ENCODE measurements at places on chromosomes 3 and 15. TPM values are rescaled to one million over a fixed set of nuclear protein-coding genes. Genes with fewer than 3 reads are reported as not detected.

DNA sequence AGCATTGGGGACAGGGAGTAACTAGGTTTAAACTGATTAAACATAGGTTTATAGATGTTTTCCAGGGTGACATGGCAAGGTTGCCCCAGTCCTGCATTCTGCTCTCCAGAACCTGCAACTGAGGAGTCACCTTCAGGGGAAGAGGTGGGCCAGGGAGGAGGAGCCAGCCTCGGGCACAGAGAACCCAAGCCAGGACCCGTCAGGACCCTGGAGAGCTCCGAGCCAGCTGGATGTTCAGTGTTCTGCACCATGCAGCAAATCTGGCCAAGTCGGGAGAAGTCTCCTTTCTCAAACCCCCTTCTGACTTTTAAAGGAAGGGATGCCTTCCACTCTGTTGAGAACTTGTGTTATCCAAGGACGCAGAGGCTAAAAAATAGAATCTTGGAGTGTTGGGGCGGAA is 62.1 kb upstream of the SLC6A11 start:
- no peaks in the 10 kb centered on the region for H3K4me1 ChIP-seq
- no peak for DNase-seq
- no peak overlapping the region for H3K27ac ChIP-seq
- H3K4me3 ChIP-seq = no peak overlapping the region

DNA sequence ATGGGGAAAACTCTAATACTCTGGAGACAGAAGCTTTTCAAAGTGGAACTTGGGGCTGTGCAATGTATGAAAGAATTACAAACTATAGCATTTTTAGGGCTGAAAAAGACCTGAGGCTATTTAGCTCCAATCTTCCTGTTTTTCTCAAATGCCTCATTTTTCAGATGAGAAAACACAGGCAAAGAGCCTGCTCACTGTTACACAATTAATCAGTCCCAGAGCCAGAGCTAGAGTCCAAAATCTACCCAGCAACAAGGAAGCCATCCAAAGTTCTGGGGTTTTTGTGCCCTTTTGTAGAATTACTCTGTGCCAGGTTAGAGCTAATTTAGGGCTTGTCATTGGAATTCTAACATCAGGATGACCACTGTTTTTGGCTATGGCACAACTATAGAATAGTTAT is 45.5 kb downstream of the GPR149 start:
- no peak overlapping the region for H3K27ac ChIP-seq
- no peaks in the 10 kb centered on the region for H3K36me3 ChIP-seq
- H3K4me3 ChIP-seq = no peak overlapping the region
- H3K27me3 ChIP-seq = no peaks in the 10 kb centered on the region

GRCh38 chr3:33887478-33887877 is 89.0 kb downstream of the PDCD6IP start:
- H3K36me3 ChIP-seq = no peaks in the 10 kb centered on the region
- no peak overlapping the region for H3K27ac ChIP-seq
- H3K4me1 ChIP-seq = no peaks in the 10 kb centered on the region
- no peak for DNase-seq

GRCh38 chr15:73750438-73750837 is 2.7 kb downstream of the INSYN1 start:
- no peaks in the 10 kb centered on the region for H3K36me3 ChIP-seq
- H3K27ac ChIP-seq = no peak overlapping the region

DNA sequence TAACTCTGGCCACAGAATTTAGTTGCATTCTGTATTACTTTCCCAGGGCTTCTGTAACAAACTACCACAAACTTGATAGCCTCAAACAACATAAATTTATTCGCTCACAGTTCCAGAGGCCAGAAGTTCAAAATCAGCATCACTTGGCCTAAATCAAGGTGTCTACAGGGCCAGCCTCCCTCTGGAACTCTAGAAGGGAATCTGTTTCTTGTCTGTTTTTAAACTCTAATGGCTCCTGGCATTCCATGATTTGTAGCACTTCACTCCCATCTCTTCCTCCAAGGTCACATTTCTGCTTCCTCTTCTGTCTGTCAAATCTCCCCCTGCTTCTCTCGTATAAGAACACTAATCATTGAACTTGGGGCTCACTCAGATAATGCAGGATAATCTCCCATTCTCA is 151.9 kb upstream of the ARPP21 start:
- no peaks in the 10 kb centered on the region for H3K36me3 ChIP-seq
- H3K27ac ChIP-seq = no peak overlapping the region

DNA sequence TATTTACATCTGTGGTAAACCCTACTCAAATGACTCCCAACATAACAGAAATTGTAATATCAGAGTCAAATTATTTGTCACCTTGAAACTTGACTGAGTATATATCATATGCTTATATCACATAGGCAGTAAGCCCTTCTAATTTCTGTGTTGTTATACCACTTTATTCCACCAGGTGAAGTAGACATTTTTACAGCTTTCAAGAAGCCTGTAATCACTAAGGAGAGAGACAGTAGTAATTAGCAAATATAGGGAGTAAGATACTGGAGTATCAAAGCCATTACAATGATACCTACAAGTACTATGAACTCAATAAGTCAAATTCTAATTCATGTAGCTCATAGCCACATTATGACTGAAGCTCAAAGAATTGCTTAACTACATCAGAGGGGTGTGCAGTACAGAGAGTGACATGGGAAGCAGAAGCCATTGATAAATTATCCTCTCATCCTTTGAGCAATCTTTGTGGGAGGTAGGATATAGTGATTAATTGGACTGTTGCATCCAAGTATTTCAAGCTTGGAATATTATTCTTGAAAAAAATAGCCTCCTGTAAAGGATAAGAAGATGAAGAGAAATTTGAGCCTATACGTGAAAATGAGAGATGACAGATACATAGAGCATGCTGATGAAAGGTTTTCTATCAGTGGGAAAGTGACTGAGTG is 1005.9 kb downstream of the ZPLD1 start:
- no peaks in the 10 kb centered on the region for H3K27me3 ChIP-seq
- no peak overlapping the region for H3K27ac ChIP-seq
- no peaks in the 10 kb centered on the region for H3K4me1 ChIP-seq
- no peak for DNase-seq
- no peak overlapping the region for H3K4me3 ChIP-seq

Gene MELTF
- total RNA-seq = 3.0 TPM

- no peaks in the 10 kb centered on the region for H3K27me3 ChIP-seq
- H3K4me1 ChIP-seq = no peaks in the 10 kb centered on the region
- no peak for DNase-seq
- no peak overlapping the region for H3K27ac ChIP-seq
- no peaks in the 10 kb centered on the region for H3K36me3 ChIP-seq
Measured at GRCh38 chr15:58867926-58868325, 65.6 kb downstream of the SLTM start.

DNA sequence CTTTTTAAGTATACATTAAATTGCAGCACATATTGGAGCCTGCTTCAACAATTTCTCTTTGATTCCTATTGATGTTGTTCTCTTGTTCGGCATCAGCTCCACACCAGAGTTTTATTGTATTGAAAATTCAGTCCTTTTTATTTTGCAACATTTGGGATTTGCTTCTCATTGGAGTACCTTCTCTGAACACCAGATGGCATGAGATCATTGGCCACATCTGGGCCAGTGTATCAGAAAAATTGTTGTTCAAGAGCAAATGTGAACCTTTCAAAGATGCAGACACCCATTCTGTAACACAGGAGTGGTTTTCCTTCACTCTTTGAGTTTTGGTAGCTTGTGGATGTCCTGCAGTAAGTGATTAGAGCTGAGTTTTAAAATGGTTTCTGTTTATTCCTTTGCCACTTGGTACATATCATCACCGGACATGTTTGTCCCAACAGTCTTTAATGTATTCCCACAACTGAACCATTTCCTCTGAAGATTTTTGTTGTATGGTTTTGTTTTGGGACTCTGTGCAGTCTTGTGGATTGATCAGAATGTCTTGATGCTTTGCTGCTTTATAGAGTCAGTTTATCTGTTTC is 96.1 kb downstream of the MCTP2 start:
- no peaks in the 10 kb centered on the region for H3K4me1 ChIP-seq
- no peaks in the 10 kb centered on the region for H3K36me3 ChIP-seq
- no peak overlapping the region for H3K27ac ChIP-seq
- no peak overlapping the region for H3K4me3 ChIP-seq

- H3K4me1 ChIP-seq = no peaks in the 10 kb centered on the region
- no peaks in the 10 kb centered on the region for H3K27me3 ChIP-seq
- H3K4me3 ChIP-seq = no peak overlapping the region
Measured at GRCh38 chr3:43612419-43612818, 9.4 kb downstream of the ANO10 start.

- H3K36me3 ChIP-seq = no peaks in the 10 kb centered on the region
- no peaks in the 10 kb centered on the region for H3K27me3 ChIP-seq
- no peaks in the 10 kb centered on the region for H3K4me1 ChIP-seq
- no peak overlapping the region for H3K4me3 ChIP-seq
Measured at GRCh38 chr3:46222435-46223161, 14.5 kb upstream of the CCR1 start.
